ENCODE measurements at places on chromosomes 7 and 10. TPM values are rescaled to one million over a fixed set of nuclear protein-coding genes. Genes with fewer than 3 reads are reported as not detected.

ANXA8 gene
- 103 TPM for total RNA-seq

GHRHR gene
- not detected for total RNA-seq

ANKRD61 gene
- total RNA-seq = 0.42 TPM

OR2A5 gene
- total RNA-seq = not detected

SH2B2 gene
- total RNA-seq = 2.4 TPM

DYDC1 gene
- total RNA-seq = not detected

SPDYE11 gene
- not detected for total RNA-seq

GIMAP6 gene
- not detected for total RNA-seq

KIAA1217 gene
- total RNA-seq = 48.7 TPM

PRKCQ gene
- 0.52 TPM for total RNA-seq

HOXA5 gene
- total RNA-seq = 7.4 TPM

TMEM139 gene
- 9.2 TPM for total RNA-seq

PLEKHA1 gene
- 55.8 TPM for total RNA-seq

COL28A1 gene
- 0.29 TPM for total RNA-seq

TET1 gene
- total RNA-seq = not detected

SLC26A3 gene
- total RNA-seq = not detected

OR13A1 gene
- not detected for total RNA-seq

GIMAP4 gene
- total RNA-seq = not detected

MMRN2 gene
- 1.5 TPM for total RNA-seq

NAT16 gene
- not detected for total RNA-seq

AZGP1 gene
- 0.58 TPM for total RNA-seq

PLA2G12B gene
- not detected for total RNA-seq

CLCN1 gene
- not detected for total RNA-seq

C10orf67 gene
- total RNA-seq = 0.21 TPM

SPDYE3 gene
- total RNA-seq = not detected

PLPP4 gene
- 0.86 TPM for total RNA-seq

CHCHD2 gene
- 564 TPM for total RNA-seq
